ENCODE measurements at places on chromosomes 6 and 20.

DNA sequence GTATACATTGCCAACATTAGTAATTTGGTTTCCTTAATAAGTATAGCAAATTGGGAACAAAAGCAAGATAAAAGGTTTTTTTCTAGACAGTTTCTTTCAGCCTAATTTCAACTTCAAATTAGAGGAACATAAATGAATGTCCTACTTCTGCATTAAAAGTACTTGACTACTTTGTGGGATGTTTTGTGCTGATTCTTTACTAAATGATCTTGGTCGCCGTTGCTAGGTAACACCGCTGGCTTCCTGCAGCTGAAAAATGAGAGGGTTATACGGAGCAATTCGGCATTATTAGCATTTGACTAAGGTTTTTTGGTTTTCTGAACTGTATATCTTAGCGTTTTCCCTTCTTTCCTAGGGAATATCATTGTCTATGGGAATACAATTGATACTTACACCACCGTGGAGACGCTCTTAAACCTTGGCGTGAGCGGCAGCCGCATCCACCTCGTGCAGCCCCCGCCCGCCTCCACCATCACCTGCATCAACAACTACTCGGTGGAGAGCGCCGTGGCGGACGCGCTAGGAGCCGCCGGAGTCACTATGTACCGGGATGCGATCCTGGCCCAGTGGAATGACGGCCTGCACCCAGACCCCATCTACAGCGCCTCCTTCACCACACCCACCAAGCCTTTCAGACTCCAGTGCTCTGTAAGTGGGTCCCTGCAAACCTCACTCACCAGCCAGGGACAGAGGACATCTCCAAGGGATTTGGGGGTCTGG lies 90.9 kb upstream of the INSM1 start:
- no peak for DNase-seq

GRCh38 chr6:166728884-166729530 lies 102.0 kb upstream of the RPS6KA2 start:
- DNase-seq, result no peak

DNA sequence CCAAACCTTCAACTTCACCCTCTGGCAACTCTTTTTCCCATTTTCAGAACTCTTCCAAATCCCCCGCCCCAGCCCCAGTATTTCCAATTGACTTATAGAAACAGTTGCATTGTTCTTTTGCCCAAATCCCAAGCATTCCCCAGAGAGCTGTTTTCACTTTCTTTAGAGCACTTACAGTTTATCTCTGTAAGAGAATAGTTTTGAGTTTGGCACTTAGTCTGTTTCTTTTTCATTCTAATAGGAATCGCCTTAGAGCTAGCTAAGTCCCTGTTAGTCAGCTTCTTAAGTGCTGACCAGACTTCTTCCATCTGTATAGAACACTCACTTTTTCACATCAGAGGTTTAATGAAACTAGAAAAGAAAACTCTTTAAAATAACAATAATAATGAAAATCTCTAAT lies 374.2 kb upstream of the FLRT3 start:
- no peak for DNase-seq

DNA sequence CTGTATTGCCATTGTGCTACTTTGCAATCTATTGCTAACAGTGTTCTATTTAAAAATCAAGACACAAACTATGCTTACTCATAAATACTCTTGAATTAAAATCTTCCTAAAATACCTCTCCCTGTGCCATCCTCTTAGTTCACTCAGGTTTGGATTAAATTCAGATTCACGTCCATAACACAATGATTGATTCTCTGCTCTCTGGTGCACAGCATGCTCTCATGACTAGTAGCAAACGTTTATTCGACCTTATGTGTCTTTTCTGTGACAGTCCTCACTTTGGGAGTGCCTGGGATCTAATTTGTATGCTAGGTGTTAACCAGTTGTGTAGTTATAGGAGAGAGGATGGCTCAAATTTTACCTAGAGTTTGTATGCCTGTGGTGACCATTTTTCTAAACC lies 270.4 kb upstream of the FKBP1C start:
- no peak for DNase-seq

DNA sequence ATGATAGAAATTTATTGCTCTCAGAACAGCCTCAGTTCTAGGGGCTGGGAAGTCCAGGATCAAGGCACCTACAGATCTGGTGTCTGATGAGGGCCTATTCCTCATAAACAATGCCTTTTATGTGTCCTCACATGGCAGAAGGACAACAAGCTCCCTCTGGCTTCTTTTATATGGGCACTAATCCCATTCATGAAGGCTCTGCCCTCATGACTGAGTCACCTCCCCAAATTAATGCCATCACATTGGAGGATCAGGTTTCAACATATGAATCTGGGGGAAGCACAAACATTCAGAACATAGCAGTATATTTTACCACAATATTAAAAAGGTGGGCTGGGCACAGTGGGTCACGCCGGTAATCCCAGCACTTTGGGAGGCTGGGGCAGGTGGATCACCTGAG lies 58.5 kb upstream of the CCN6 start:
- DNase-seq, result no peak

DNA sequence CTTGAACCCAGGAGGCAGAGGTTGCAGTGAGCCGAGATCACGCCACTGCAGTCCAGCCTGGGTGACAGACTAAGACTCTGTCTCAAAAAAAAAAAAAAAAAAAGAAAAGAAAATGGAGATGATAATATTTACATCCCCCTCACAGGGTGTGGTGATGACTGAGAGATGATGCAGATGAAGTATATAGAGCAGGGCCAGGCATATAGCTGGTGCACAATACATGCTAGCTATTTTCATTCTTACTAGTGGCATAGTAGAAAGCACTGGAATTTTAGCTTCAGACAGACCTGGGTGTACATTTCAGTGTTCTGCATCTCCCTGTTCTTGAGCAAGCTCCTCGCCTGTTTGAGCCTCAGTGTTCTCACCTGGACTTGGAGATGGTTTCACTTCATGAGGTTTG lies 36.9 kb downstream of the CEBPB start:
- DNase-seq, result peak; percentile 92

DNA sequence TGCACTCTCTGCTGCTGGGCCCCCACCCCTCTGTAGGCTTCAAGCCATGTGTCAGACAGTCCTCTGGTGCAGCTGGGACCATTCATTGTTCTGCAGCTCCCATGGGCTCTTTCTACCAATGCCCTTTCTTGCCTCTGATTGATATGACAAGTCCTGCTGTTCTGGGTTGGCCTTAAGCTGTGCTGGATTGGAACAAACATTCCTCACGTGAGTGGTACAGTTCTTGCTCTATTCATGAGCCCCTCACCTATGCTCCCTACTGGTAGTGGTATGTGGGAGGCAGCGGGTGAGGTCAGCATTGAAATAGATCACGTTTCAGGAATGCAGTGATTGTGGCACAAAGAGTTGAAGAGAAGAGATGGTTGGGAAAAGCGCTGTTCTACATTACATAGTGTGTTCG lies 48.8 kb upstream of the RALY start:
- DNase-seq, result no peak

DNA sequence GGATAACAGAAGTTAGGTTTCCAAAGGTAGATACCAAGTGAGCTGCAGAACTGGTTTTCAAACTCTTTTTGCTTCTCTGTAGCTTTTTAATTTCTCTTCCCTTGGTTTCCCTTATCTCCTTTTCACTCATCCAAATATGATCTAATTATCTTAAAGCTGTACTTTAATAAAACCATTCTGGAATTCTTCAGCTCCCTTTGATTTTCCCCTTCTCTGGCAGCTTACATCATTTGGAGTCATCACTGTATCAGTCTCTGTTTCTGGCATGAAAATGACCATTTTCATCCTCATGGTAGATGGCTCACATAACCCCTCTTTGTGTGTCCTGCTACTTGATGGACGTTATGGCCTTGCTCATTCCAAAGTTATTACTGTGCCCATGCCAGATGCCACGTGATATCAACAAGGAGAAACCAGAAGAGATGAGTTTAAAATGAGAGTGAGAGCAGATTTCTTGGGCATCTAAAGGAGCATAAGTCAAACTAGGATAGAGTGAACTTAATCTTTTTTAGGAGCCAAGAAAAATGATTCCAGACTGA lies 620.2 kb downstream of the QKI start:
- DNase-seq, result peak; percentile 32

DNA sequence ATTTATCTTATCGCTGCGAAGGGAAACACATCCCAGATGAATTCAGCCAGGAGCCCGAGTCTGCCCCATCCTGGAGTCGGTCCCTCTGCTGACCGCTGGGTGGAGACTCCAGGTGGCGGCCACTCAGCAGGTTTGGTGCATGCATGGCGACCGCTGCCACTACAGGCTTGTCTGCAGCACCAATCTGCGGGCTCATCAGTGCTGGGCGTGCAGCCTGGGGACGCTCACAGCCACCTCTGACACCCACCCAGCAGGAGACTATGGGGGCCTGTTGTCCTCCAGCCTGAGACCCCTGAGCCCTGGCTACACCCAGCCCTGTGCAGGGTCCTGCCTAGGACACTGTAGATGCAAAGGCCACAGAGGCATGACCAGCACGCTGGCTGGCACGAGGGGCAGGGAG lies 40.5 kb upstream of the GATA5 start:
- DNase-seq, result no peak
